Cortex of kidney (tissue), 1 donor: ENCODE measurements at places on chromosomes 3 and 15.

DNA sequence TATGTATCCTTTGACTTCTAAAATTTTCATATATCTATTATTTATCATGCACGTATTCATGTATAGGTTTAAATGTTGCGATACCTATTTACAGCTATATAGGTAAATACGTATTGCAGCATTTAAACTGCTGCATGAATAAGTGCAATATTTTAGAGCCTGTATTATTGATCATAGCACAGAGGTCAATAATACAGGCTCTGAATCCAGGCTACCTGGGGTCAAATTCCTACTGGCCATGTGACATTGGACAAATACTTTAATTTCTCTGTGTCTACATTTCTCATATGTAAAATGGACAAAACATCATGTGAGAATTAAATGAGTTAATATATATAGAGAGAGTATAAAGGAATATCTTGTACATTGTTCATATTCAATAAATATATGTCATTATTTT lies 352.9 kb upstream of the ROBO2 start:
- no peak for DNase-seq

- no peak for DNase-seq
Measured at GRCh38 chr15:63572749-63573464, 24.3 kb upstream of the FBXL22 start.

- DNase-seq: no peak
Measured at GRCh38 chr3:45612138-45612537, 17.6 kb downstream of the LIMD1 start.

DNA sequence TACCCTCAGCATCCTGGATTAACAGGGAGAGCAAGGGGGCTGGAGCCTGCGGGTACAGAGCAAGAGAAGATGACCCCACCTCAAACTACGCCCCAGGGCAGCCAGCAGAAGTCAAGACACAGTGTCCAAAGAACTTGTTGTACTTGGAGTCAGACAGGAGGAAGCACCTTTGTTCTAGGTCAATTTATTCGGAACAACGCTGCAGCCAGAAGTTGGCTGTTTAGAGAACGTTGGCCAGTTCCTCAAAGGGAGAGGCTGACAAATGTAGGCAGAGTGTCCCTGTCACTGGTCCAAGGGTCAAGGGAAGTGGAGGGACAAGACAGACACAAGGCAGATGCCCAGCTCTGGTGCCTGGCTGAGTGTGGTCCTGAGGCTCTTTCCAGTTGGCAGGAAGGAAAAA lies 32.1 kb upstream of the PIAS1 start:
- DNase-seq: no peak

DNA sequence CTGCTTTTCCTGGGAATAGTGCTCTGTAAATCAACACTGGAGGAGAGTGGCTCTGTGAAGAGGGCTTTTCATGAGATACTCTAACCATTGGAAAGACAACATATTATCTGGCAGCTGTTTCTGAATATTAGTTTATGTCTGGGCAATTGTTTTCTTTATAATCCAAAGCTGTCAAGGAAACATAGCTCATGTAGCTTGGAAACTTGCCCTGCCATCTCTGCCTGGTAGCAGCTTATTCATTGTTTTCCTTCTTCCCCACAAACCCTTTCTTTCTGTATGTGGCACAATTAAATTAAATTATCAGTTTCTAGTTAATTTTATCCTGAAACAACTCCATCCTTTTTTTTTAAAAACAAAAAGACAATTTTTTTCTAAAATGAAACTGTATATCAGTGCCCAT lies 160.0 kb downstream of the EDEM1 start:
- no peak for DNase-seq

- no peak for DNase-seq
Measured at GRCh38 chr3:99069973-99070372, 168.5 kb upstream of the DCBLD2 start.

DNA sequence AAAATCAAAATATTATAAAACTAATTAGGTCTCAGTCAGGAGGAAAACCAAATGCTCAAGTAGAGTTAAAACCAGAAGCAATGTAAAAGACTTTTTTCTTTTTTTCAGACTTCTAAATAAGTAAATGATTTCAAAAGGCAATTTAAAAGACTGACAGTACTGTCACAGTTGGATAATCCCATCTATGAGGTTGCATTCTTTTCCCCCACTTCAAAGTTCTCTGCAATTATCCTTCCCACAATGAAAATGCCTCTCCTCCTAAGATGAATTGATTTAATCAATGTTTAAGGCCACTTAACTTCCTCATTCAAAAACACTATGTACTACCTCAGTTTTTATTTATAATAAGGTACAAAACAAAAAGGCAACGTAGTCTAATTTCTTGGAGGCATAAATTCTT lies 8.1 kb downstream of the MRPL3 start:
- no peak for DNase-seq

DNA sequence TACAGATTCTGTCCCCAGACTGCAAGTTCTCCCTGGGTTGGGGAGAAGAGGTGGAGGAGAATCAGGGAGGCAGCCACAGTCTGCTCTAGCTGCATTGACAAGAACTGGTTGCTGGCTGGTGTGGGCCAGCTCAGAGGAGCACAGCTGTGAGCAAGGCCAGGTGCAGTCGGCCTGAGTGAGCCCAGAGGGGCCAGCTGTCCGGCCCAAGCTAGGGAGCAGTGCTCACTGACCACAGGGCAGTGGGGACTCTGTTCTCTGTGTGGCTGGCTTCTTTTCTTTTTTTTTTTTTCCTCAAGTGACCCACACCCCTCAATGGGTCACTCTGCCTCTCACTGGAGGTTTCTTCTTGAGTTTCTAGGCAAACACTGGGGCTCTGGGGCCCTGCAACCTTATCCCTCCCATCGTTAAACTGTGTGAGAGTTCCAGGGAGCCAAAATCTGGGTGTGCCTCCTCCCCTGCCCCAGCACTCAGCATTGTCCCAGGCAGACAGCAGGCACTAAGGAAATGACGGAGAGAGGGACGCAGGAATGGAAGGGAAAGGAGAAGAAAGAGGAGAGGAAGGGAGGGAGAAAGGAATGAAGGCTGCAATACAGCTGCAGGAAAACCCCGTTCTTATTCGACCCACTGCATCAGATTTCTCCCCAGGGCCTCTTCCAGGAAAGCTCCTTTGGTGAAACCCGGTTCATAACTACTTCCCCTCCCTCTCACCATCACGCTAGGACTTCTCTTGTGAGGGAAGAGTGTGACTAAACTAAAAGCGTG lies 37.7 kb upstream of the HES1 start:
- no peak for DNase-seq
